ENCODE measurements at places on chromosomes 2 and 18. TPM values are rescaled to one million over a fixed set of nuclear protein-coding genes. Genes with fewer than 3 reads are reported as not detected.

GRCh38 chr18:57446322-57446721 is 11.1 kb downstream of the ONECUT2 start:
- no peak for DNase-seq
- H3K4me3 ChIP-seq, result no peak overlapping the region
- no peak overlapping the region for H3K27ac ChIP-seq
- H3K36me3 ChIP-seq, result no peaks in the 10 kb centered on the region

DNA sequence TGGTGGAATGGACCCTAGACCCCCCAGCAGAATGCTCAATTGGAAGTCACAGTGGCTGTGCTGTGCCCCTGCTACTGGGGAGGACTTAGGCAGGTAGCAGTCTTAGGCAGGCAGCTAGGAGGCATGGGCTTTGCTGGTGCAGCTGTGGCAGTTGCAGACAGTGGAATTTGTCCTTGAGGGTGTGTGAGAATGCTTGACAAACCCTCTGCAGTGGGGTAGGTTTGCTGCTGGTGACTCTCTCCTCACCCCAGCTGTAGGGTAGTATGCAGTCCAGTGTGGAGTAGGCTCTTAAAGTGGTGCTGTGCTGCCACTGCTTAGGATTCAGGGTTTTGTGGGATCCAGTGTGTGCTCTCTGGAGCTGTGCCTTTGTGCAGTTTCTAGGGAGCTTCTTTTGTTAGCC is 61.3 kb downstream of the NUP35 start:
- H3K36me3 ChIP-seq, result no peaks in the 10 kb centered on the region
- DNase-seq, result no peak
- H3K27ac ChIP-seq, result no peak overlapping the region
- no peaks in the 10 kb centered on the region for H3K4me1 ChIP-seq
- H3K27me3 ChIP-seq, result no peaks in the 10 kb centered on the region

DNA sequence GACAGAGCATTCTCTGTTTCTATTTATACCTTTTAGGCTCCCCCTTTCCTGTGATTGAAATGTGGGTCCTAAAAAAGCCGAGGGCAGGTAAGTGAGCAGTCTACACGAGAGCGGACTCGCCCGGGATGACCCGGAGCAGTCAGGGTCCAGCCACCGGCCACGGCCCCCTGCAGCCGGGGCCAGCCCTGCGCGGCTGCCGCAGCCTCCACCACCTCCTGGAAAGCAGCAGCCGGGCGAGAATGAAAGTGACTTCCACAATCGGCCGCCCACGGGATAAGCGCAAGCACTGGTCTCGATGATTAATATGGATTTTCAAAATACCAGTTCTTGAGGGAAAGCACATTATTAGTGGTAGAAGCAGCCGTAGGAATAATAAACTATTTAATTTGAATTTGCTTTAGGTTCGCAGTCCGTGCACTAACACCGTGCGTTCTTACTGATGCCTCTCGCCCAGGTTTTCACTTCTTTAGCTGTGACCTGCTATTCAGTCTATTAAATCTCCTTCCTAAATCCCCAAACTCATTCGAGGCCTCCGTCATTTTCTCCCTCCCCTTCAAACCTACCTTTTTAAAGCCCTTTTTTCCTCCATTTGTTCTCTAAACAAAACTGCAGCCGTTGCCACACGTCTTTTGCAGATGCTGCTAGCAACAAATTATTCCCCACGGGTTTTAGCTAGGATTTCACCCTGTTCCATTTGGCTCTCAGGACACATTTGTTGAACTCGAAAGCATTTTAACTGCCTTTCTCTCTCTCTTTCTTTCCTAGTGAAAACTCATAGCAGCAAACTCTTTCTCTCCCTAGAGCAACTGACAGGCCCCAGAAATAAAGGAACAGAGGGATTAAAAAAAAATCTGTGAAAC is 1015.1 kb upstream of the PIK3C3 start:
- no peak overlapping the region for H3K4me3 ChIP-seq
- no peak for DNase-seq
- H3K4me1 ChIP-seq, result no peaks in the 10 kb centered on the region
- no peaks in the 10 kb centered on the region for H3K27me3 ChIP-seq

DNA sequence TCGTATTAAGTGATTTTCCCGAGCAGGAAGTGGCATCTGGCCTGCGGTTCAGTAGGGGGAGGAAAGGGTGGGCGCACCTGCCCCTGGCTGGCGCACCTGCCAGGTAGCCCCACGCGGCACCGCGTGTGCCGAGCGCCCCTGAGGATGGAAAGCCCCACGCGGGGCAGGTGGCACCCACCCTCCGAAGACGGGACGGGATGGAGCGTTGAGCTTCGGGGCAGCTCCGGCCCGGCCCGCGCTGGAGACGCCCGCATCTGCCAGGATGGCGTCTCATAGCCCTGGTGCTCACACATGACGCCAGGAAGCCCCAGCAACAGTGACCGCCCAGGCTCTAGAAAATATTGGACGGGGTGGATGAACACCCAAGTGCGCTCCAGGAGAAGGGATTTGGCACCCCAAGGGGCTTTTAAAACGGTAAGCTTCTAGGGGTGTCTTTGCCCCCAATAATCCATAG is 2.5 kb upstream of the NFATC1 start:
- no peaks in the 10 kb centered on the region for H3K36me3 ChIP-seq
- H3K4me1 ChIP-seq, result peaks cover 3% of the 10 kb centered on the region
- H3K27me3 ChIP-seq, result peaks cover 8% of the 10 kb centered on the region
- peak overlapping the region; percentile 66 for H3K27ac ChIP-seq
- DNase-seq, result no peak

DNA sequence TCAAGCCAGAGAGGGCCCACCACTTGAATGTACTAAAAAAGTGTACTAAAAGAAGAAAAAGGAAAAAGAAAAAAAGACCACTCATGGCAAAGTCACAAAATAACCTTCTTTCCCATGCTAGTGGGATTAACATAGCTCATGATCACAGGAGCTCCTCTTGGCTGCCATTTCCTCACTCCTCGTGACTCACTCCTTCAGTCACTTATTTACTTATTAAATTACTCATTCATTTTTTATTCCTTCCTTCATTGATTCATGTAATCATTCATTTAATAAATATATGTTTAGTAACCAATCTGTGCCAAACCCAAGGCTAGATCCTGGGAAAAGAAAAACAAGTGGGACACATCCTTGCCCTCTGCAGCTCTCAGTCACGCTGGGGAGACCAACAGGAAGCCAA is 300.5 kb downstream of the INSIG2 start:
- peak; percentile 55 for DNase-seq
- no peak overlapping the region for H3K27ac ChIP-seq
- peaks cover 2% of the 10 kb centered on the region for H3K27me3 ChIP-seq
- no peaks in the 10 kb centered on the region for H3K36me3 ChIP-seq

- H3K27ac ChIP-seq, result no peak overlapping the region
- no peak overlapping the region for H3K4me3 ChIP-seq
- no peaks in the 10 kb centered on the region for H3K4me1 ChIP-seq
- H3K36me3 ChIP-seq, result no peaks in the 10 kb centered on the region
These were observed 44.3 kb upstream of the AGAP1 start for GRCh38 chr2:235449568-235449967.

DNA sequence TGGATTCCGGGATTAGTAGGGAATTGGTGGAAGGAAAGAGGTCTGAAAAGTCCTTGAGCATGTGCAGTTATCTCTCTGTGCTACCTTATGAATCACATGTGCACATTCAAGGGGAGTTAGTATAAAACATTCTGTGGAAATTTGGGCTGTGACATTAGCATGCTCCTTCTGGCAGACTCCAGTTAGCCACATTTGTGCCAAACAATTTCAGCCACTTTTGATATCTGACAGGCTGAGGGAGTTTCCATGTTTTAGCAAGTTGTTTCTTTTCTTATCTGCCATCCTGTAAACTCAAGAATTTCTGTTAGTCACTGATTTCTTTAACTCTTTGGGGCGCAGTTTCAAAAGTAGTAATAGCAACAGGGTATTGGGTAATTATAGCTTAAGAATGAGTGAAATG is 28.3 kb upstream of the GYPC start:
- peak; percentile 14 for DNase-seq
- H3K27me3 ChIP-seq, result no peaks in the 10 kb centered on the region
- H3K4me1 ChIP-seq, result no peaks in the 10 kb centered on the region
- no peaks in the 10 kb centered on the region for H3K36me3 ChIP-seq

DNA sequence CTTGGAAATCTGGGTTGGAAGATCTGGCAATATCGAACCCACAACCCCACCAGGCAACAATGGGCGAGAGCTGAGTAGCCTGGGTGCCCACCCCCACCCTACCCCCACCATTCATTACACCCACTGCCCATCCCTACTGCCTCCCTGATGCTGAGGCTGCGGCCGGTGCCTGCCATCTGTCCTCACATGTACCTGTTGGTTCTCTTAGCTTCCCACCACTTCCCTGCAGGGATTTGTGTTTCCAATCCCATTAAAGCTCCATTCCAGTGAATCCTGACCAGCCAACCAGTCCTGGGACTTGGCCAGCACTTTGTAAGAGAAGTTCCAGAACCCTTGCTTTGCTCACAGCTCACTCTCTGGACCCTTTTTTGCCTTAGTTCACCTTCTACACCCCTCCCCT is 163.0 kb upstream of the SH3BP4 start:
- no peak overlapping the region for H3K4me3 ChIP-seq
- H3K36me3 ChIP-seq, result no peaks in the 10 kb centered on the region
- H3K4me1 ChIP-seq, result no peaks in the 10 kb centered on the region

DNA sequence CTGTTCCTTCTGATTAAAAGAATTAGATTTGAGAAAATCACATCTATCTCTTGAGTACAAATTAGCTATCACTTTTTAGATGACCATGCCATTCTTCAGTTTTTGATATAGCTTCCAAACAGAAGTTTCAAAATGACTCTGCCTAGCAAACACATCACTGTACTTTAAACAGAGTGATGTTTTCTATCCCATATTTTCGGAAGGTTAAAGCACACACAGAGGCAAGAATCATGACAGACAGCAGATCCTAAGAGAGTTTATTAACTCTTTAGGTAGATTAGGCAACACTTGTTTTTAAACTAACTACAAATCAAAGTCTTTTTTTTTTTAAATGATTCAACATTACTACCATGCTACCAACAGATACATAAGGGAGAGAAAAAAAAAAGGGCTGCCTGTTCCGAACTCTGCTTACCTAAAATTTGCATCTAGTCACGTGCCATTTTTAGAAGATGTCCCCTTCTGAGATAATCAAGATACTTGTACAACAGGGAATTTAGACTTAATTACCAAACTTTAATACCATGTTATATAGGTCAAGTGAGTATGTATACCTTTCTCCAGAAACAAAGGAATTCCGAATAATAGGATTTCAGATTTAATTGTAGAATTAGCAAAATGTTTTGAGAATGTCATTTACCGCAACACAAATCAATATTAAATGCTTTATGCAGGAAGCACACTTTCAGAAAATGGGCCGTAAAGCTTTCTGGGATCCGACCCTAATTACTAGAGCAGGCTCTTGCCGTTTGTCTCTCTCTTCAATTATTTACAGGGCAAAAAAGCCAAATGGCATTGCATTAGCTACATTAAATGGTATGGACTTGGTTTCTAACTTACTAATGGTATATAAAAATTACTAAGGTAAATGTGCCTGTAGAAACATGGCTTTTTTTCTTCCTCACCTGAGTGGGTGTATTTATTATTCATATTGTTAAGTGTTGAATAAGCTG is 2.6 kb downstream of the RBMS1 start:
- H3K4me1 ChIP-seq, result peaks cover 2% of the 10 kb centered on the region
- peak overlapping the region; percentile 97 for H3K27ac ChIP-seq
- H3K27me3 ChIP-seq, result no peaks in the 10 kb centered on the region
- peak overlapping the region; percentile 97 for H3K4me3 ChIP-seq
- peak; percentile 28 for DNase-seq
- no peaks in the 10 kb centered on the region for H3K36me3 ChIP-seq

BBS5 gene
- polyA plus RNA-seq, result 4.6 TPM

KCNG2 gene
- 0.53 TPM for polyA plus RNA-seq
